ENCODE measurements at places on chromosomes 4 and X.

- no peak for DNase-seq
Measured at GRCh38 chr4:79915246-79915645, 157.8 kb downstream of the ANTXR2 start.

DNA sequence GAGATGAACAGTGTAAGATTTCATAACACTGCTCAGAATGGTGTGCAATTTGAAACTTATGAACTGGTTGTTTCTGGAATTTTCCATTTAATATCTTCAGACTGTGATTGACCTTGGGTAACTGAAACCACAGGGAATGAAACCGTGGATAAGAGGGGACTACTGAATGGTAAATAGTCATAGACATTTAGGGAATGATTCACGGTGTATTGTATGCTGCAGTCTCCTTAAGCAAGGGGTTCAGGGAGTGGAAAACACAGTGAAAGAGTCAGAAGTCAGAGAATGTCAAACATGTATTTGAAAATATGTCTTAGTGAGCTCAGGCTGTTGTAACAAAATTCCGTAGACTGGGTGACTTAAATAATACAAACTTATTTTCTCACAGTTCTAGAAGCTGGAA is 398.2 kb upstream of the DIPK2B start:
- no peak for DNase-seq

DNA sequence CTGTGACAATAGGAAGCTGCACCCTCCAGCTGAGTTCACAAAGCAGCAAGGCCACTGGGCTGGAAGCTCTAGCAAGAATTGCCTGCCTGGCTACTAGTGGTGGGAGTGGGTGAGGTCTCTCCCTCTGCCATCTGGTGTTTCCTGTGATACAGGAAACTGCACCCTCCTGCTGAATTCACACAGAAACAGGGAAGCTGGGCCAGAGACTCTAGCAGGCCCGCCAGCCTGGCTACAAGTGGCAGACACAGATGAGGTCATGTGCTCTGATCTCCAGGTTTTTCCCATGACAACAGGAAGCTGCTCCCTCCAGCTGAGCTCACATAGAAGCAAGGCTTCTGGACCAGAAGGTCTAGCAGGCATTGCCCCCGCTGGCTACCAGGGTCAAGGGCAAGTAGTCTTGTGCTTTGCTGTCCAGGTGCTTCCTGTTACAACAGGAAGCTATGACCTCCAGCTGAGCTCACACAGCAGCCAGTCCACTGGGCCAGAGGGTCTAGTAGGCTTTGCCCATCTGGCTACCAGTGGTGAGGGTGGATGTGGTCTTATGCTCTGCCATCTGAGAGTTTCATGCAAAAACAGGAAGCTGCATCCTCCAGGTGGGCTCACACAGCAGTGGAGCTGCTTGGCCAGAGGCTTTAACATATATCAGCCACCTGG is 41.5 kb upstream of the ZXDA start:
- DNase-seq = peak; percentile 2

DNA sequence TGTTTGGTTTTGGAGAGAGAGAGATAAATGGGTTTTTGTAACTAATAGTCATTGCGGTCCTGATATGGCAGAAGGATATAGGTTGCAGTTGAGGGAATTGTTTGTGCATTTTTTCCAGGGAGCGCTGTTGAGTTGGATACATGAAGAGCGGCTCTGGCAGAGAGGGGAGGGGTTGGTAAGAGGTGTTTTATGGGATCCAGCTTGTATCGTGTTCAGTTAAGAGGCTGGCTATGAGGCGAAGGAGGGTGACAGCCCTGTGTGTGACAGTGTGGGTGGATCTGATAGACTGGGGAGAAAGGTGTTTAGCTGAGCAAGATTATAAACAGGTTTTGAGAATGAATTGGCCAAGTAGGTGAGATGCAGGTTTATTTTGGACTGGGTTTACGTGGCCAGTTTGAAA is 1.5 kb downstream of the SPANXN4 start:
- DNase-seq = no peak

GRCh38 chrX:116399681-116400080 is 36.7 kb upstream of the SLC6A14 start:
- no peak for DNase-seq

GRCh38 chr4:87523307-87523706 is 5.9 kb downstream of the SPARCL1 start:
- no peak for DNase-seq

DNA sequence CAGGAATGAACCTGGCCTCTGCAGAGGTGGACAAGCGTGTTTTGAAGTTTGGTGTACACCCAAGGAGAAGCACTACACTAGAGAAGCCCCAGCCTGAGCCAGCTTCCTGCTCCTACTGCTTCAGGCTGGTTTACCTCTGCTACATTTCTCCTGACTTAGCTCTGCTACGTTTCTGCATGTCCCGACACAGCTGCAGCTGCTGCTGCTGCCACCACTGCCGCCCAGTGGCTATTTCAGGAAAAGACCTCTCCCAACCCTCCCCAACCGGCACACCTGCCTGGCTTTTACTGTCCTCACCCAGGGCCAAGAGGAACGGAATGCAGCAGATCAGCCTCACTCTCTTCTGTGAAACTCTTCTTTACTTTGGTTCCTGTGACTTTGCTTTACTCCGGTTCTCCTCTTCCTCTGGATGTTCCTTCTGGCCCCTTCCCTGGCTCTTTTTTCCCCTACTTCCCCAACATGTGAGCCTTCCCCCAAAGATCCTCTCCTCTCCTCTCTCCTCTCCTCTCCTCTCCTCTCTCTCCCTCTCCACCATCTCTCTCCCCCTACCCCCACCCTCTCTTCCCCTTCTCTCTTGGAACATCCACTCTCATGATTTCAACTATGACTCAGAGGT is 3.1 kb upstream of the P2RY4 start:
- peak; percentile 28 for DNase-seq

DNA sequence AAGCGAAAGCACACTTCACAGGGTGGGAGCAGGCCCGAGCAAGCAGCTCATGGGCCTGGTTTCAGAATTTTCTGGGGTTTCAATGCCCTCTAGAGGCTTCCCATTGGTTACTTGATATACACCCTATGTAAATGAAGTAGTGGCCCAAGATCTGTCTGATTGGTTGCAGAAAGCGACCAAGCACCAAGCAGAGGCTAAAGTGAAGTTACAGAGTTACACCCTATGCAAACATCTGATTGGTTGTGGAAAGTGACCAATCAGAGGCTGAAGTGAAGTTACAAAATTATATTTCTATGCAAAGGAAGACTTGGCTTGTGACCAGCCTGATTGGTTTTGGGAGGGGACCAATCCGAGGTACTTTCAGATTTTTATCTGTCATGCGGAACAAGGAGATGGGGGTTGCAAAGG is 8.2 kb downstream of the FHIP1A start:
- DNase-seq = peak; percentile 27

- no peak for DNase-seq
Measured at GRCh38 chrX:44178274-44179053, 165.0 kb downstream of the EFHC2 start.

- DNase-seq = peak; percentile 38
Measured at GRCh38 chr4:4677556-4678522, 136.0 kb upstream of the STX18 start.

DNA sequence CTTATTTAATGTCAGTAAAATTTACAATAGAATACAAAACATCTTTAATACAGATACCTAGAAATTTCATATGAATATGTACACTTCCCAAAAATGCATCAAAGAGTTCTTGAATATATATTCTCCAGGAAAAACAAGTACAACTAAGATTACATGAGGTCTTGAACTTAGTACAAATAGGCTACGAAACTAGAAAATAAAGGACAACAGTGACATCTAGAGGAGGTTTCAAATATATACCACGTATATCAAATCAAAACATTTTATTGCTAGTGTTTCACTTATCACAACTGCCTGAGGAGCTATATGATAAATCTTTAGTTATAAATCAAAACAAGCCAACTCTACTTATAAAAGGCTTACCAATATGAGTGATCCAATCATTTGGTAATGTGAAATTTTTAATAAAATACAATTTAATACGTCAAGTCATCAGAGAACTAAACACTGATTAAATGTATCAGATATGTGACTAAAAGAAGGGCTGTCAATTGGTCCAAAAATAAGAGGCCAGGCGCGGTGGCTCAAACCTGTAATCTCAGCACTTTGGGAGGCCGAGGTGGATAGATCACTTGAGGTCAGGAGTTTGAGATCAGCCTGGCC is 36.6 kb downstream of the ANAPC10 start:
- DNase-seq = peak; percentile 59

Data from GM12865 (cell line).